ENCODE measurements at places on chromosomes 3 and 15. TPM values are rescaled to one million over a fixed set of nuclear protein-coding genes. Genes with fewer than 3 reads are reported as not detected.

- no peak for DNase-seq
Measured at GRCh38 chr3:158794936-158795518, 6.8 kb upstream of the MFSD1 start.

- DNase-seq: no peak
Measured at GRCh38 chr3:148243609-148244008, 454.1 kb upstream of the AGTR1 start.

DNA sequence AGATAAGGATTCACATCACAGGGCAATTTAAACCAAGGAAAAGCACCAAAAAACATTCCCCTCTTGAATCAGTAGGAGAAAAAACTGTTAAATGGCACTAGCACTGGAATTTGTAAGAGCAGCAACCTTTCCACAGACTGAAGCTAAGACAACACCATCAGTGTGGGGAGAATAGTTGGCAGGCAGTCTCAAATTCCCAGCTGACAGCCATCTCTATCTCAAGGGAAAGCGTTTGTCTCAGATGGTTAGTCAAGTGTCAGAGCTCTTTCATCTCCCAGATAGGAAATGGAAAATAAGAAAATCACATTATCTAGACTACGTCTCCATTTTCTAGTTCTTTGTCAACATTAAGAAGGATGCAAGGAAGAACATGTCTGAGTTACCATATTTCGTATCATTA, 228.7 kb downstream of the WDR72 start:
- no peak for DNase-seq

The PATL2 gene
- total RNA-seq: 0.48 TPM

- no peak for DNase-seq
Measured at GRCh38 chr3:123099331-123100192, 32.7 kb downstream of the PDIA5 start.

GRCh38 chr15:55703873-55704301, 39.1 kb downstream of the PRTG start:
- no peak for DNase-seq

The RTP3 gene
- total RNA-seq: not detected

DNA sequence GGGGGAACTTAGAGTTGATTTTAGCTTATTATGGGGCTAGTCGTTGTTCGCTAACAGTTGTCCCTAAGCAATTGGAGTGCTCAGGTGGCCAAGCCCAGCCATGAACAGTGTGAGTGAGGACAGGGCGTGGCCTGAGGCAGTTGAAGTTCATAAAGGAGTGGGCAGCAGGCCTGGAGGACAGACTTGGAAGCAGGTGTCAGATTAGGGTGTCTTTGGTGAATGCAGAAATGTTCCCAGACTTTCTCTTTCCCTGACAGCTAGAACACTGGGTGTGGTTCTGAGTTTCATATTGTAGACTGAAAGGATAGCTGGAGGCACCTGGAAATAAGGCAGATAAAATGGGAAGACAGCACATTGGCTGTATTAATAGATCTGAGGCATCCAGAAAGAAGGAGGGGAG, 59.8 kb upstream of the FGD5 start:
- DNase-seq: no peak

Data from glomerular endothelial cell (primary cell).